ENCODE measurements at places on chromosomes 11 and 22.
A peak's percentile ranks its signal among the peaks of the same experiment; 100 is the strongest.

GRCh38 chr11:12719221-12719620 lies 45.0 kb downstream of the TEAD1 start:
- DNase-seq = no peak

- peak; percentile 26 for DNase-seq
Measured at GRCh38 chr22:48749555-48750227, 1078.0 kb downstream of the BRD1 start.

DNA sequence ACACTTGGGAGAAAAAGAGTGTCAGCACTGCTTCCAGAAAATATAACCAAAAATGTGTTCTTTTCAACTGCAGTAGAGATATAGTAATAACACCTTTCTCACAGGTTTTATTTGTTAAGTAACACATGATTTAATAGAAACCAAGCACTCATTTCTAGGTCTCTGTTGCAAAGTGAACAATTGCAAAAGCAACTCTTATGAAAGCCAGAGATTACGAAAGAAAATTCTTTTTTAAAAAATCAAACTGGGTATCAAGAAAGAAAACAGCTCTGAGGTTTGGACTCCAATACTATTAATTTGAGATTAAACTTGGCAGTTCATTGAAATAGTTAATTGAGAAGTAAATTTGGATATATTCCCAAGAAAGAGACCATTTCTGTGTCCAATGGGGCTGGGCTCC lies 9.8 kb upstream of the XKR3 start:
- no peak for DNase-seq

DNA sequence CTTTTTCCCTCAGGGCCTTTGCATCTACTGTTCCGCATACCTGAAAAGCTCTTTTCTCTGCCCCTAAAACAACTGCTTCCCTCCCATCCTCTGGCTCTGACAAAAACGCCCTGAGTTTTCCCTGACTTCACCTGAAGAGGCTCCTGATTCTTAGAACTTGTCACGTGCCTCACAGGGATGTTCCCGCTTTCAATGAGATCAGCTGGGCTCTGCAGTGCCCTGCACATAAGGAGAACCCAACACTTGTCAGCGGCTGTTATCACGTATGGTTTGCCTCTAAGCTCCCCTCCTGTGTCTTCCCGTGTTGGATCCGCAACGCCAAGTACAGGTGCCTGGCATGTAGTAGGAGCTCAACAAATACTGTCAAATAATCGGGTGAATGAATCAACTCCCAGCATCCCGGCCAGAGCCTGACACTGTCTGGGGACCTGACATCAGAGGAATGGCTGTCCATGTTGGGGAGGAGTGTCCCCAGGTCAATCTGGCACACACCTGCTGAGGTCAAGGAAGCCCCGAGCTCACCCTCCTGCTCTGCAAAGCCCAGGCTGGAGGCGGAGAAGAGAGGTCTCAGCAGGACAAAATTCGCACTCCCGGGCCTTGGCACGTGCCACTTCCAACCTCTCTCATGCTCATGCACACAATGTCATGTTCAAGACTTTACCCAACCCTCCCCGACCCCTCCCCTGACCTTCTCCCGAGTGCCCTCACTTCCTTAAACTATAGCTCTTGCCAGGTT lies 4.2 kb upstream of the GRK2 start:
- DNase-seq = no peak

DNA sequence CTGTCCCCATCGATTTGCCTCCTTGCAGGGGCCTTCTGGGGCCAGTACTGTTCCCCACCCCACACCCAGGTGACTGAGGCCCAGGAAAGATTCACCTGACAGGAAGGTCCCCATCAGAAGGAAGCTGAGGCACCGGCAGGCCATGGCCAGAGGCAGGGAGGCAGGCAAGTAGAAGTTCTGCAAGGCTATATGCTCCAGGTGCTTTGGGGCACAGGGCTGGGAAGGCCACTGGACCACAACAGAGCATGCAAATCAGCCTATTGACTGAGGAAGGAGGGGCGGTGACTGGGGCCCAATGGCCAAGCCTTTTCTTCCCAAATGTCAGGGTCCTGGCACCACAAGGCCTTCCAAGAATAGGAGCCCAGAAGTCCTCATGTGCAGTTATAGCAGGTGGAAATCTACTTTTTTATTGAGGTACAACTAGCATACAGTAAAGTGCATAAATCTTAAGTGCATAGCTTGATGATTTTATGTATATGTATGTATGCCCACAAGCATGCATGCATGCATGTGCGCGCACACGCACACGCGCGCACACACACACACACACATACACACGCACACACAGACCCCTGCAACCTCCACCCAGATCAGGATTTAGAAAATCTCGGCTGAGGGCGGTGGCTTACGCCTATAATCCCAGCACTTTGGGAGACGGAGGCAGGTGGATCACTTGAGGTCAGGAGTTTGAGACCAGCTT lies at the start of gene VPREB3:
Gene VPREB3, minus strand, starts transcription at position 206 of the 700 bp plus-strand sequence. Its CDS starts 62 bp downstream, at position 144.
- no peak for DNase-seq

DNA sequence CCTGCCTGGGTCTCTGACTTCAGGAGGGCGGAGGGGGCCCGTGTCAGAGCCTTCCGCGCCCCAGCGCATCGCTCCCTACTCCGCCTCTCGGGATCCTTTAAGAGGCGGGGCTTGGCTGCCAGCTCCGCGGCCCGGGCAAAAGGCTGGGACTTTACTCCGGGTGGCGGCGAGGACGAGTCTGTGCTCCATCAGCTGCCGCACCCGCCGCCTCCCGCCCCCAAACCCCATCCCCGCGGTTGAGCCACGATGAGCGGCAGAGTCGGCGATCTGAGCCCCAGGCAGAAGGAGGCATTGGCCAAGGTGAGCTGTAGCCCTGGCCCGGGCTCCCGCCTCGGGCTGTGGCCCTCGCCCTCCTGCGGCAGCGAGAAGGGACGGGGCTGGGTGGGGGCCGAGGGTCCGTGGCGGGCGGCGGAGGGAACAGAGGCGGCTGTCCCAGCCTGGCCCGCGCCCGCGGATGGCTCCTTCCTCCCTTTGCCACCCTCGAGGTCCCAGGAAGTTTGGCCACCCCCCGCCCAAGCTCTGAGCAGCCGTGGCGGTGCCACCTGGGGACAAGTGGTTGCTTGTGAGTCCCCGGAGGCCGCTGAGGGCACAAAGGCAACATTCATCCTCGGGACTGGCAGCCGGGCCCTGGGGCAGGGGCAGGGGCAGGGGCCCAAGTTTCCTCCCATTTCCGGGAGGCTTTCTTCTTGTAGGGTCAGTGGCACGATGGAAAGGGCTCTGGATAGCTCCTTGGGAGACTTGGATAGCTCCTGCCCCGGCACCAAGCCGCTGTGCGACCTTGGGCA lies at the start of gene SEC14L2:
Gene SEC14L2, plus strand, starts transcription at position 148 of the 785 bp plus-strand sequence. Its CDS starts 99 bp downstream, at position 247.
- peak; percentile 84 for DNase-seq

GRCh38 chr11:8002676-8003075 lies 15.5 kb downstream of the EIF3F start:
- peak; percentile 48 for DNase-seq

- DNase-seq = no peak
Measured at GRCh38 chr11:66333896-66334604, 2.2 kb downstream of the RIN1 start.

DNA sequence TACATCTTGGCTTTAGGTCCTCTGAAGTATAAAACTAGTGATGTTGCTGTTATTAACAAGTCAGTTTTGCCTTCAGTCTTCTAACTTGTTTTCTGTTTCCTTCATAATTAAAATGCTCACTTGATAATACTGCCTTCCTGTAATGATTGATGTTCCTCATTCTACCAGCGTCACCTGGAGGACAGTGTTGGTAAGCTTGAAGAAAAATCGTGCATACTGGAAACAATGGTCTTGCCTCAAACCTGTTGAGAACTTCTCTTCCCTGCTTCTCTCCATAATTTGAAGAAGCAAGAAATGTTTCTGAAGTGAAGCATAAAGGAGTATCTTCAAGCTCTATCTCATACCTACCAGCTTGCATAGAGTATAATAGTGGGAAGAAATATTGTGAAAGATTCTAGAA lies 3.0 kb downstream of the YWHAH start:
- DNase-seq = no peak

Measured in activated CD8-positive, alpha-beta memory T cell treated with anti-CD3 and anti-CD28 coated beads, Interleukin-2, amount 50 U/mL, for 48 hours (primary cell).